ENCODE measurements at places on chromosomes 7 and 10.

DNA sequence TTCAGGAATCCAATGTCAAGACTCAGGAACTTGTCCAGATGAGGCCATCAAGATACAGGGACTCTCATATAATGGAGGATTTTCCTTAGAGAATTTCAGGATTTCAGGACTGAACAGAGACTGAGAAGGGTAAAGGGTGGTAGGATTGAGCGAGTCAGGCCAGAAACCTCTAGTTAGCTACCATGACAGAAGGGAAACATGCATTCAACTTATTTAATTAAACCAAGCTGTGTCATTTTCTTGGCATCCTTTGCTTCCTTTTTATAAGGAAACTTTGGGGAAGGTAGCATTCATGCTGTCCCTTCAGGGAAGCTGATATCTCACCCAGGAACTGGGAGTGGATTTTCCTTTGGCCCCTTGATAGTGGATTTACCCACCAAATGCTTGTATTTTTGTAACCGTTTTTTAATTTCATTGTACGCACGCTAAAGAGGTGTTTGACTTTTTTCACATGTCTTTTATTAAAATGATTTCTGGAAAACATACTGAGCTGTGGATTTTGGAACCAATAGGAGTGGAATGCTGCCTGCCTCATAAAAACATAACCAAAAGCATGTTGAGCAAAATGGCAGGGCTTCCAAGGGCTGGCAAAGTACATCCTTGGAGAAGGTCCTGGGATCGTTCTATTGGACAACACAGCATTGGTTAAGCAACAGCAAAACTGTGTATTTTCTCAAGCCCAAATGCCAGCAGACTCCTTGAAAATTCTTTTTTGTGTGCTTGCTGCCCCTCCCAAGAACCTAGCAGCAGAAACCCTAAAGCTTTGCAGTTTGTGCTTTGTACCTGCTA lies 104.5 kb downstream of the CXCL12 start:
- DNase-seq: no peak

DNA sequence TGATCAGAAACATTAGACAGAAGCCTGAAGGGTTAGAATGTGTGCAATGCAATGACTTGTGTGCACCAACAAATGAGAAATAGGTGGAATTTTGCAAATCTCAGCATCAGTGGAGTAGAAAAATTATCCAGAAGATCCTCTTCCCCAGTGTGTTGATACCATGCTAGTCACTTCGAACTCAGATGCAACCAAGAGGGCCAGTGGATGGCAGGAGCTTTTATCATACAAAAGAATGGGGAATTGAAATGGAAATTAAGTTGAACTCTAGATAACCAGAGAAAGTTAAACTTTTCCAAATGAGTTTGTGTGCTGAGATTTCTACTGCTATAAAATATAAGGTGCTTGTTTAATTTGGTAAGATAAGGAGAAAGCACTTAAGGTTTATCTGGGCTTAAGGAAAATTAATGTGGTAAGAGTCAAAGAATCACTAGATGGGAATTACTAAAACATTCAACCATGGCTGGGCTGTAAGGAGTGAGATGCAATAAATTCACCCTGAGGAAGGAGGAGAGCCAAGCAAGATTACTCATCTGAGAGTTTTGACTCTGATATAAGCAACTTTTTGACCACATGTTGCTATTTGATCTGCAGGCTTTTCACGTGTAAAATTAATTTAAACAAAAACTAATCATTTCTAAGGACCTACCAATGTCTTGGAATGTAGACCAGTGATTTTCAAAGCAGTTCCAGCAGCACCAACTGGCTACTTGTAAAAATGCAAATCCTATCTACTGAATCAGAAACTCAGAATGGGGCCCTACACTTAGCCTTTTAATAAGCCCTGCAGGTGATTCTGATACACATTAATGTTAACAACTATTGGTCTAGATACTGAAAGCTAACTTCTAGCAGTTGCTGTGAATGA lies 113.2 kb downstream of the CDC14C start:
- DNase-seq: no peak

GRCh38 chr10:986137-986825 lies 2.0 kb upstream of the GTPBP4 start:
- DNase-seq: no peak

DNA sequence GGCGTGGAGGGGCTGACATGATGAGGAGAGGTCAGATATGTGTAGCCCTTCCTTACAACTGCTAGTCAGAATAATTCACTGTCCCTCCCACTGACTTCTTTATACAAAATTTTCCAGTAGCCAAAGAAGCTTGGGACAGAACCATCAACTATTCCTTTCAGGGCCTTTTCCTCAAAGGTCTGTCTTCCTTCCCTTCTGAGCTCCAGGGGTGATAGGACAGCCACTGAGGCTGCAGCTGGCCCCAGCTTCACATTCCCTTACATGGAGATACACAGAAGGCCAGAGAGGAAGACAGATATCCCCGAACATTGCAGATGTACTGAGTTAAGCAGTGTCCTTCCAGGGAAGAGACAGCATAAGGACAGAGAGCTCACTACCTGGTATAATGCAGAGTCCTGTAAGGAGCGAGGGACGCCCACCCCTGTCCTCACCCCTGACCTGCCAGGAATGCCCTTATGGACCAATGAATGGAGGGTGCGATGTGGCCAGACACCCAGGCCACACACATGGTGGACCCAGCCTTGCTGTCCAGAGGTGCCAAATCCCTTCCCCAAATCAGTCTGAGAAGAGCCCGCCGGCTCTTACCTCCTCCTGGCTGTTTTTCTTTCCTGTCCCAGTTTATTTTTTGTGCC lies 754.7 kb downstream of the GRID1 start:
- DNase-seq: no peak

DNA sequence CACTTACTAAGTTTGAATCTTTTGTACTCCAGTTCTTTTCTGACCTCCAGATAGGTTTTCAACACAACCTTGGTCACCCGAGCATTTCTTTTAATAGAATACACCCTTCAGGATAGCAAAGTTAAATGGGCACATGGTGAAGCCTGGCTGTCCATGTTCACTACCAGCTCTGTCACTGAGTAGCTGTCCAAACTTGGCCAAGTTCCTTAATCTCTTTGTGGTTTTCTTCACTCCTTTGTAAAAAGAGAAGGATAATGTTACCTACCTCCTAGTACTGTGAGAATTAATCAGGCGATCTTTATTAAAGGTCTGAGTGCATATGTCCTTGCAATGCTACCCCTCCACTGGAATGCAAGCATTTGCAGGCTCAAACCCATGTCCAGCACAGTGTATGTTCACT lies 128.1 kb upstream of the PTPRZ1 start:
- DNase-seq: no peak

DNA sequence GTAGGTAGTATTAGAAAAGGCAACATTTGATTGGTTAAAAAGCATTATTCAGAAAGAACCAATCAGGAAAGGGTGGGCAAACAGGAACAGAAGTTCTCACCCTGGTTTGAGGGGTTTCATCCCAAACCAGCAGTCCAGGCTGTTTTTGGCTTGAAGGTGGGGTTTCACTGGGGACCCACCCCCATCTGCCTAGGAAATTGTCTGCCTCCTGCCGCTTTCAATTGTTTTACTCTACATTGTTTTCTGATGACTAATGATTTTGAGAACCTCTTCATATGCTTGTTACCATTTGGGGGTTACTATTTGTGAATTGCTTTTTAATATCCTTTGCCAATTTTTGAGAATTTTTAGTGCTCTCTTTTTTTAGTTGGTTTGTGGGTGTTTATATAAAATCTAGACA lies 3.3 kb upstream of the PCBD1 start:
- DNase-seq: no peak

- no peak for DNase-seq
Observed at GRCh38 chr10:35412900-35413491, 76.7 kb downstream of the CCNY start.

DNA sequence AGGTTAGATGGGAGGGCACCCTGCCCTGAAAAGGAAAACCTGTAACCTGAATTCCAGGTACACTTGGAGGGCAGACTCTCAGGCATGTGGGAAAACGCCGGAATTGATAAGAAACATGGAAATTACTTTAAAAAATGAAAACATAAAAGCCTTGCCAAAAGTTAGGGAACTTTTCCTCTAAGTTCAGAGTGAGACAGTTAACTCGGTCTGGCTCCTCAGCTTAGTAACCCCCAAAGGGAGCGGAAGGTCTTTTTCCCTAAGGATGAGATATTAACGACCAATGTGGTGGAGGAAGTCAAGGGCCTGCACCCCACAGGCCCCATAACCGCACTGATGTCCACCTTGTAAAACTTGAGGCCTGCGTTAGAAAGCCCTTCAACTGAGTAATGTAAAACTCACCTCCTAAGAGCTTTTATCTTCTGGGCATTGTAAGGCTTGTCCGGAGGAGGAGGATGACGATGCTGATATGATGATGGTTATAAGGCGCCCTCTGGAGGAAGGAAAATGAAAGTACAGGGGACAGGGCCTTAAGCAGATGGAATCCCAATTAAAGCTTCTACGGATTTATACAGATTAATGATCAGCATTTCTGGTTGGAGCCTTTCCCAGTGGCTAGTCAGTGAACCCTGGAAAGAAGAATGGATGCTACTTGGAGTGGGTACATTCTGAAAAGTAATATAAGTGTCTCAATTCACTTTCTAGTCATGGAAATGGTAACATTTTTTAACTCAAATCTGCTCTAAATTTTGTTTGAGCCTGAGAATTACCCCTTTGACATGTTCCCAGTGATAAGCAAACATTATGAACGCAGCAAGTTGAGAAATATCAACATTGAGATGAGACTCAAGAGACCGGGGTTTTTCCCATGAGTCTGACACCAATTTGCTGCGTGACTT lies 694 bp downstream of the COL1A2 start:
- no peak for DNase-seq

DNA sequence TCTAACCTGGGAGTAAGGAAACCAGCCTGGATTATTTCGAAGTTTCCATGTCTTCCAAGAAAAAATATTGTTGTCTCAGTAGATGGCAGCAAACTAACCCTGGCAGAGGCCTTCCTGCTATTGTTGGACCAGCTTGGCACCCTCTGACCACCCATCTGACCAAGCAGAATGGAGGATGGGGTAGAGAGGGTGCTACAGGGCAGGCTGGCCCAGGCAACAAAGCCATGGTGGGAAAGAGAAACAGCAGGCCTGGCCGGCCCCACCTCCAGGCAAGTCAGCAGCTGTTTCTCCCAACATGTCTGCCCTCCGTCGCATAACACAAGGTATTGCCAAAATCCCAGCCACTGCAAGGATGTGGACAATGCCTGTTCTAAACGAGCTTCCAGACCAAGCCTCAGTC lies 95.0 kb downstream of the FAM53B start:
- no peak for DNase-seq

DNA sequence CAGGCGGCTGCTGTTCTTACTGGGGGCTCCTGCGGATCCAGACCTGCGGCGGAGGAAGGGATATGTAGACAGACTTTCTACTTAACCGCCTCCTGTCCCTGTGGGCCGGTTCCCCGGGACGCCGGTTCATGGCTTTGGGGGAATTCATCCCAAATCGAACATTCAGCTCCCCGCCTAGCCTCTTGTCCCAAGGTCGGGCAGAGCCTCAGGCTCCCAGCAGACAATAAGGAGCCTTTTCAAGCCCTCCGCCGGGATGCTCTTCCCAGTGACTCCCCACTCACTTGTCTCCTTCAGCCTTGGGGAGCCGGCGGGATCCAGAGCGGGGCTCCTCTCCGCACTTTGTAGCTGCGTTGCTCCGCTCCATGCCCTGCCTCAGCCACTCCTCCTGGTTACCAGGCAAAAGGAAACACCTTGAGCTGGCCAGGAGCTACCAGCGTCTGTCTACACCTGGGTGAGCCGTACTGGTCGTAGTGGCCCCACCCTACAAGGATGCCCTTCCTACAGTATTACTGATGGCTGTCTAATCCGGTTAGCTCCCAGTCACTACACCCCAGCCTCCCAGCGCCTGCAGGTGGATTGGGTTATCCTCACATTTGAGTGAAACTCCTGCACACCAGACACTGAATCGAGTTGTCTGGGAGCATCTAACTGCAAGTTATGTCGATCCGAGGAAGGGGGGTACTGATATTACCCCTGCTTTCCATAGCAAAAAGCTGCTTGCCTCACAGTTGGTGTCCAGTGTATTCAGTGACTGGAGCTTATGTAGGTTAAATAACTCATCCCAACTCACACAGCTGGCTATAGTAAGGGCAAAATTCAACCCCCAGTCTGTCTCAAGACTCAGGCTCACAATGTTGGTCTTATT lies at the start of gene C10orf95:
Gene C10orf95, minus strand, starts transcription at position 439 of the 865 bp plus-strand sequence. CDS start 450 bp downstream, outside the sequence.
- no peak for DNase-seq

GRCh38 chr10:119723624-119724023 lies 2.2 kb upstream of the INPP5F start:
- no peak for DNase-seq

GRCh38 chr7:45347804-45348203 lies 190.2 kb downstream of the RAMP3 start:
- no peak for DNase-seq

DNA sequence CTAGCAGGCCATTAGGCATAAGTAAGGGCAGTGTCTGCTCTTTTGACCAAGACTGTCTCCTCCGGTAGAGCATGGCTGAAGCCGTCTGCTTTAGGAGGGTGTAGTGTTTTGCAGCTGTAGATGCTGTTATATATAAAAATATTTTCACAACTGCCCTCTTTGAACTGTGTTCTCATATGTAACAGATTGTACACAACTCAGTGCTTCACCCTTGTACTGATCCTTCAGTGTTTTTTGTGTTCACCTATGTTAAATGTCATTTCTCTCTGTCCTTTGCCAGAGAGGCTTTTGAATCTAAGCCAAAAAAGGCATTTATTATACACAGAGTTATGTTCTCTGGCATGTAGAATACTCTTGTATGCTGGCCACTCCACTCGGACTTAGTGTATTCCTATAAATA lies 135.5 kb downstream of the BICC1 start:
- DNase-seq: no peak

- DNase-seq: no peak
Observed at GRCh38 chr10:100338434-100339036, 8.5 kb upstream of the SCD start.

DNA sequence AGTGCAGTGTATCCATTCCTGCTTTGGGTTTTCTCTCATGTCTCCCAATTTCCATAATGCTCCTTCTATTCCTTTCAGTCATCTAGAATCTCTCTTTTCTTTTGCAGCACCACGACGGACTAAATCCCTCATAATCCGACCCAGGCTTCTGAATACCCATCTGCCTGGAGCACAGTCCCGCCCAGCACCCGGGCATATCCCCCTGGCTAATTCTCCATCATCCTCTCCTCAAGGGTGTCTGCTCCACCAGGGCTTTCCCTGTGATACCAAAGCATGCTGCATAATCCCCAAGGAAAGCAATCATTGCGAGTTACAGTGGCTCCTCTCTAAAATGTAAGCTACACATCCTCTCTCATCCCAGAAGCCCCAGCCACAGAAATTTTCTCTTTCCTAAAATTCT lies 321.9 kb downstream of the CCDC3 start:
- DNase-seq: no peak

DNA sequence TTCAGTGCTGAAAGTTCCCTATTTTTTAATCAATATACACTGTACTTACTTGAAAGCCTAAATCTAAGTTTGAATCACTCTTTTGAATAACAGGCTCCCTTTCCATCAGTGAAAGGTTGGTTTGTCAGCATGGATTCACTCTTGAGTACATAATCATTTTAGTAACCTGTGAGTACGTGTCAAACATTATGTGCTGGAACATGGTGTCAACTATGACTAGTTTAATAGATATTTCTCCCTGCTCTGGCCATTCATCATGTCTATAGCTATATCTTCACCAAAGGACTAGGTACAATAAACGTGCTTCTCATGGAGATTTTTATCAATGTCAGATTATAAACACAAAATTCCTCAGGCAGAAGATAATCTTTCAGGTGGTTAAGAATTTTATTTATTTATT lies 61.7 kb upstream of the MDFIC start:
- DNase-seq: no peak
